ENCODE measurements at places on chromosomes 12 and 14.

DNA sequence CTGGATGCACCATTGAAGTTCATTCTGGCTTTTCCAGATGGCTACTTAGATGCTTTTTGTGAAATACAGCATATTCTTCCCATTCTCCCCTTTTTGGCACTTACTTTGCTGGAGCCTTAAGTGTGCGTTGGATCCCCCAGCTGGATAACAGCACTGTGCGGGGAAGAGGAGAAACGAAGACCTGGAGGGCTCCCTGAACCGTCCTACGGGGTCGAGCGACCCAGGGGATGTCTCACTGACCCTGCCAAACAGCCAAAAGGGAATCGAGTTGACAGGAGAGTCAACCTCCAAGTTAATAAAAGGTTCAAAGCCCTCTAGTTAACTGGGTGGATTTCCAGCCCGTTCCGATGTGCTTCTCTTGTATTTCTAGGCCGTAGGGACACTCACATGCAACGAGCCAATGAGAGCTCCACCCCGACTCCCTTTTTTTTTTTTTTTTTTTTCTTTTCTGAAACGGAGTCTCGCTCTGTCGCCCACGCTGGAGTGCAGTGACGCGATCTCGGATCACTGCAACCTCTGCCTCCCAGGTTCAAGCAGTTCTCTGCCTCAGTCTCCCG is 1.0 kb upstream of the CAMKK2 start:
- no peak for DNase-seq

DNA sequence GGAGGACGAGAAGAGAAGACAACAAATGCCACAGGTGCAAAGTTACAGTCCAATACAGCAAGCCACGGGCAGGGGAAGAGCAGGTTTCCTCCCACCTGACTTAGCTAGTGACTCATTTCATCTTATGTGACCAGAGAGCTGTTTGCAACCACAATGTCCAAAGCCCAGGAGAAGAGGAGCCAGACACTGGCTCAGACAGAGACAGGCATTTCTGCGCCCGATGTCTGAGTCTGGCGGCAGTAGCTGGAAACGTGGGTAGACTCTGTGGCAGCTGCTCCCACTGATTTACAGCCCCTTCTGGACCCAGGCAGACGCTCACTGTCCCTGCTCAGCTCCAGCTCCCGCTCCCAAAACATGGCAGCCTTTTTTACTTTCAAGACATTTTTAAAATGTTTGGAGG is 60.0 kb downstream of the CHGA start:
- no peak for DNase-seq

DNA sequence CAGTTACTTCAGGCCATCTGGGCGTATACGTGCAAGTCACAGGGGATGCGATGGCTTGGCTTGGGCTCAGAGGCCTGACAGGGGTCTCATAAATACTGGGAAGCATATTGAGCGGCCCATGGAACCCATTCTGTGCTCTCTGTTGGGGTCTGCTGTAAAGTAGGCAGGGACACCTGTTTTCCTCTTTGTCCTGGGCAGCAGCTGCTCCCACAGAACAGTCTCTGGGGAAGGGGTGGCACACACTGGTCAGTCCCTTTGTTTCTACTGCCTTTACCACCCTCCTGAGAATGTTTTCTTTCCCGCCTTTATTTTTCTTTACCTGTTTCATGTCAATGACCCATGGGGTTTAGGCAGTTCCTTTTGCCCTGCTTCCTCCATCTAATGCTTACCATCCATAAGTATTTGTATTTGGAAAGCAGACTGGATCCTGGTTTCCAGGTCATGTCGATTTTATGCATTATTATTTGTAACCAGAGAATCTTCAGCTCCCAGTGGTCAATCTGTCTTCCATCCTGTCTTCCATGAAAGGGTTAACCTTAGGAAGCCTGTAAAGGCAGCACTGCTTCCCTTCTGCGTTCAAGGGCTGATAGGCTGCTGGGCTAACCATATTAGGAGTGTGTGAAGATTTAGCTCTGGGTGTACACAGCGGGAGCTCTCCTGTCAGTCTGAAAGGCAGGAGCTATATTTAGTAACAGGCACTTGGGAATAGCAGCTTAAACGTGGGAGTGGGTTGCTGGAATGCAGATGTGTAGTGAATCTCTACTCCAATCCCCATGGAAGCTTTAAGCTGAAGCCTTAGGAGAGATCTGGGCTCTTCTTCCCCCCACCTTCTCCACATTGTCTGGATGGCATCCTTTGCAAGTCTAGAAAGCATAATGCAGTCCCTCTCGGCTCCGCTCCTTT is 124.0 kb downstream of the DYRK2 start:
- DNase-seq, result no peak

DNA sequence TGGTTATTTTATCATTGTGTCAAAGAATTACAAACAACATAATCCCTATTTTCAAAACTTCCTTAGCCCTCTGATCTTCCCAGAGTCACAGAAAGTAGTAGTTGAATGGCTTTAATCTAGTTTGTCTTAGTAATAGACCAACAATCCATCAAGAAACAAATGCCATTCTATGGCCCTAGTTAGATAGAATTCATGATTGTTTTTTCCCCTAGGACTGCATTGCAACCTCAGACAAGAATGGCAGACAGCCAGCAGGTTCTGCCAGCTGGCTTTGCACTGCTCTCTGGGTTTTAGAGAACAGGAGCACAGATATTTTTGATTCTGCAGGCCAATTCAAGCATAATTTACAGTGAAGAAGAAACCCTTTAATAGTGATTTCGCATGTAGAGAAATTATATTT is 33.8 kb downstream of the SYT1 start:
- DNase-seq, result no peak

- DNase-seq, result no peak
Measured at GRCh38 chr12:59115995-59116394, 195.7 kb upstream of the LRIG3 start.

DNA sequence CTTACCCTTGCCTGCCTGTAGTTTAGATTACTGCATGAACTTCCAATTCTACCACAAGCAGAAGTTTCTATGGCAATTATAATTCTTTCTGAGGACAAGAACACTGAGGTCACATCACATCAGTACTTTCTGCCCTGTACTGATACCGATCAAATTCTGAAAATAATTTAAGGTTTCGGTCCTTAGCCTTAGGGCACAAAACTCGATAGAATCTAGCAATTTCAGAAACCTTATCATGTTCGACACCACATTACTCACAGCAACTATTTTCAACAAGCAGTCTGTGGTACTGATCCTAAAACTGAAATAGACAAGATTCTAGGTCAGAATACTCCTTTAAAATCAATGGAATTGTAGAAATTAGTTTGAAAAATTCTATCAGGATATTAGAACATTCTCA is 187.0 kb upstream of the LRFN5 start:
- DNase-seq, result no peak

DNA sequence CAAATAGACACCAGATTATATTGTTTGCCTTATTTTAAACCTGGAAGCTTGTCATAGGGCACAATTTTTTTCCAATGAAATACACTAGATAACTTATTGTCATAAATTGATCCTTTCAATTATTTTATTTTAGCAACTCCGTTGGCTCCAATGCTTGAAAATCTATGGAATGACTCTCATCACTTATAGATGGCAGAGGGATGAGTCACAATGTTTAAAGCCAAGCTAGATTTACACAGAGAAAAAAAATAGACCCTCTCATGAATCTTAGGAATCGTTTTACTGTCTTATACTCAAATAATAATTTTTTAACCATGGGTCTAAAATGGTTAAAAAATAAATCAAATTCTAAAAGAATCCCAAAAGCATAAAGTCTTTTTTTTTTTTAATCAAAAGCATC is 1276.6 kb upstream of the FLRT2 start:
- no peak for DNase-seq

DNA sequence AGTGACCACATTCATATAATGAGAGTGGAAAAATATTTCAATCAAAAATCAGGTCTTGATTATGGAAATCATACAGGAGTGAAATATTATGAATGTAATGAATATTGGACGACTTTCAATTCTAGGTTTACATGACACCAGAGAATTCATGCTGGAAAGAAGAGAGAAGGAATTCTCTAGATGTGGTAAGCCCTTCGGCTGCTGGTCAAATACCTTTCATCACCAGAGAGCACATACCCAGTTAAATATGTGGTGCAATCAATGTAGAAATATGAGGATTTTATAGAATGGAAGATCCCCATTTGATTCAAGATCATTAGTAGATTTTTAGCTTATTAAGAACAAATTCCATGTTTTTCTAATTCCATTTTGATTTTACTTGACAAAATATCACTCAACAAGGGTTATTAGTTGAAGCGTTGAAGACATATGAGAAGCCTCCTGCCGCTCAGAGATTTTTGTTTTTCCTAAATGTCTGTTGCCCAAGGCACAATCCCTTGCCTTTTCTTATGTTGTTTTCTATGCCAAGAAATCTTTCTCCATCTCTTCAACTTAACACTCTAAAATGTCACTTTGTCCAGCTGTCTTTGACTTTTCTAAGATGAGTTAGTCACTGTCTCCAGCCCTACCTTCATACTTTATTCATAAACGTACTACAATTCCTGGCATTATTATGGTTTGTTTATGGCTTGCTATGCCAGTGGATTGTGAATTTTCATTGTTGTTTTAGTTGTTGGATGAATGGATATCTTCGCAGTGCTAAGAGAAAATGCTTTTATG is 72.8 kb upstream of the ZDHHC17 start:
- DNase-seq, result no peak

DNA sequence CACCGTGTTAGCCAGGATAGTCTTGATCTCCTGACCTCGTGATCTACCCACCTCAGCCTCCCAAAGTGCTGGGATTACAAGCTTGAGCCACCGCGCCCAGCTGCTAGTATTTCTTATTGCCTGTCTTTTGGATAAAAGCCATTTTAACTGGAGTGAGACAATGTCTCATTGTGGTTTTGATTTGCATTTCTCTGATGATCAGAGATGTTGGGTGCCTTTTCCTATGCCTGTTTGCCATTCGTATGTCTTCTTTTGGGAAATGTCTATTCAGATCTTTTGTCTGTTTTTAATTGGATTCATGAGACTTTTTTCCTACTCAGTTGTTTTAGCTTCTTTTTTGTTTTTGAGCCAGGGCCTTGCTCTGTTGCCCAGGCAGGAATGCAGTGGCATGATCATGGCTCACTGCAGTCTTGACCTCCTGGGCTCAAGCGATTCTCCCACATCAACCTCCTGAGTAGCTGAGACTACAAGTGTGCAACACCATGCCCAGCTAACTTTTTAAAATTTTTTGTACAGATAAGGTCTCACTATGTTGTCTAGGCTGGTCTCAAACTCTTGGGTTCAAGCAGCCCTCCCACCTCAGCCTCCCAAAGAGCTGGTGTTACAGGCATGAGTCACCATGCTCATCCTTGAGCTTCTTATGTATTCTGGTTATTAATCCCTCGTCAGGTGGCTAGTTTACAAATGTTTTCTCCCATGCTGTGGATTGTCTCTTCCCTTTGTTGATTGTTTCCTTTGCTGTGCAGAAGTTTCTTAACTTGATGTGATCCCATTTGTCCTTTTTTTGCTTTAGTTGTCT is 65.9 kb downstream of the ACACB start:
- DNase-seq, result no peak

All from stimulated activated CD4-positive, alpha-beta T cell treated with anti-CD3 and anti-CD28 coated beads, Interleukin-1b, Interleukin-23, amount 100 ng/mL, for 1 hour (primary cell).